ENCODE measurements at places on chromosomes 4 and X.

GRCh38 chr4:164210377-164210776, 543.6 kb upstream of the SMIM31 start:
- no peak for DNase-seq

DNA sequence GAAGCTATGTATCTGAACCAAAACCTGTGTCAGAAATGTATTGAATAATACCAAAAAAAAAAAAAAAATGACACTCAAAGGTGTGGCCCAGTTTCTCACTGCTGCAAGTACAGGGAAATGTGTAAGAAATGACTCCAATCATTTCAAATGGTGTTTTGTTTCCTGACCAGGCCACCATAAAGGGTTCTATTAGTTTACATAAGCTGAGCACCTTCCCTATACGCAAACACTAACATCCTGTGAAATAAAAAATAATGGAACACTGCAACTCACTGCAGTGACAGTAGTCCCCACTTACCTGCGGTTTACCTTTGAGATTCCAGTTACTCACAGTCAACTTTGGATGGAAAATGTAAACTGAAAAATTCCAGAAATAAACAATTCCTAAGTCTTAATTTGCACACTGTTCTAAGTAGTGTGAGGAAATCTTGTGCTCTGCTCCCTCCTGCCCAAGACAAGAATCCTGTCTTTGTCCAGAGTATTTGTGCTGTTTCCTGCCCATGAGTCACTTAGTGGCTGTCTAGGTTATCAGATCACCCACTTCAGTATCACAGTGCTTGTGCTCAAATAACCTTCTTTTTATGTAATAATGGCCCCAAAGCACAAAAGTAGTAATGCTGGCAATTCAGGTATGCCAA, 265.3 kb downstream of the RCHY1 start:
- DNase-seq = no peak

- DNase-seq = peak; percentile 28
Observed at GRCh38 chr4:57270346-57270745, 160.2 kb upstream of the IGFBP7 start.

DNA sequence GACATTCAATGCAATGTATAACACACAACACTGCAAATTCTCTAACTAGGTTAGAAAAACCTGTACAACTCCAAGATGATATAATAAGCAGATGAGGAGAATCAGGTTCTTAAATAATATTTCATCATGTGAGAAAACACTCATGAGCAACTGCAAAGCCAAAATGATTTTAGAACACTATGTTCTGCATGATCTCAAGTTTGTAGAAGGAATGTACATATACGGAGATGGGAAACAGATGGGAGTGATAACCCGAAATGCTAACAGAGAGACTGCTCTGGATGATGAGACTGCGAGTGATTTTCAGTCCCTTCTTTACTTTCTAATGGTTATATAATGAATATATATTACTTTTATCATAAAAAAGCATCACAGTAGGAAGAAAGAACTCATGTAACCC, 80.9 kb downstream of the PCYT1B start:
- DNase-seq = no peak

DNA sequence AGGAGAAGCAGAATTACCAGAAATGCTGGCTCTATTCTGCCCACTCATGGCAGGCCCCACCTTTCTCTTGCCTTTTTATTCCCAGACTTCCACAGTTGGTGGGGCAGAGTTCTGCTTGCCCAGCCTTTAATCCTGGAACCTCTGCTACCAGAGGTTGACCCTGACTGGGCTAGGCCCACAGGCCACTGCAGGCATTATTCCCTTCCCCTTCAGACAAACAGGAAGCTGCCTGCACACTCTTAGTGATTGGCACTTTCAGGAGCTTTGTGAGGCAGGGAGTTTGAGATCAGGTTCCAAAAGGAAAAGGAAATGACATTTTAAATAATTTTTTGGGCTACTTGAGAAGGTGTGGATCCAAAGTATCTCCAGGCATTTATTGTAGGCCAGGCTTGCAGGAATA, 18.8 kb downstream of the MSN start:
- DNase-seq = no peak

- DNase-seq = no peak
Observed at GRCh38 chr4:75696071-75696470, 22.9 kb upstream of the G3BP2 start.

DNA sequence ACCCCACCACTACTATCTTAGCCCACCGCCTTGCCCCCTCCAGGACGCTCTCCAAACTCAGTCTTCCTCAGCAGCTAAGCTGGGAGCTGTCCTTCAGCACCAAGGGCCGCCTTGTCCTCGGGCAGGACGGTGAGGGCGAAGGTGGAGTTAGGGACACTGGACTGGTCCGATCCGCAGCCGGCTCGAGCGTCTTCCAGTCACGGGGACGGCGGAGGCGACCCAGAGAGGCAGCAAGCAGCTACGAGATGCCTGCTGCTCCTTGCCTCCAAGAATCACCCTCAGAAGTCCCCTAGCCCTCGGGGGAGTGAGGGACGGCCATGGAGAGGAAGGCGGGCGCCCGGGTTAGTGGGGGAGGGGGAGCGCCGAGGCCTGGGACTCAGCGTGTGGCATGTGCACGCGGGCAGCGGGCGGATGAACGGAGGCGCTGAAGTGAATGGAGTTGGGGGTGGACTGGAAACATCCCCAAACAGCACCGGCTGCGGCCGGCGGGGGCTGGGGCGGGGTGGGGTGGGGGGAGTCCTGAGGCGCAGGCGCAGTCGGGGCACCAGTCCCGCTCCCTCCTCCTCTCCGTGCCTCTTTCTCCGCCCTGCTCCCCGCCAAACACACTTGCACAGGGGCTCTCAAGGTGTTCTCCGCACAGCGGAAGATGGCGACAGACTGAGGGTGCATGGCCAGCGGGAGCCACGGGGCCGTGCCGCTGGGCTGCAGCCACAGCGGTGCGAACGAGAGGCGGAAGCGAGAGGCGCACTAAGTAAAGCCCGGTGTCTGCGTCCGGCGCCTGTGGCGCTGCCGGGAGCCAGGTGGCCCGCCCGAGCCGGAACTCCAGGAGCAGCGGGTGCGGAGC, at the start of gene NALF2:
Gene NALF2, plus strand, starts transcription at position 545 of the 844 bp plus-strand sequence. CDS start 957 bp downstream, outside the sequence.
- peak; percentile 36 for DNase-seq

- DNase-seq = peak; percentile 30
Observed at GRCh38 chr4:105624530-105624929, 72.1 kb downstream of the ARHGEF38 start.

GRCh38 chr4:16278178-16278577, 51.9 kb upstream of the TAPT1 start:
- no peak for DNase-seq

- peak; percentile 64 for DNase-seq
Observed at GRCh38 chr4:27861381-27861787, 1000.7 kb downstream of the STIM2 start.

- peak; percentile 84 for DNase-seq
Observed at GRCh38 chr4:189202182-189202868, 738.3 kb upstream of the FRG1 start.

GRCh38 chr4:26821031-26821430, 39.6 kb upstream of the STIM2 start:
- DNase-seq = no peak

DNA sequence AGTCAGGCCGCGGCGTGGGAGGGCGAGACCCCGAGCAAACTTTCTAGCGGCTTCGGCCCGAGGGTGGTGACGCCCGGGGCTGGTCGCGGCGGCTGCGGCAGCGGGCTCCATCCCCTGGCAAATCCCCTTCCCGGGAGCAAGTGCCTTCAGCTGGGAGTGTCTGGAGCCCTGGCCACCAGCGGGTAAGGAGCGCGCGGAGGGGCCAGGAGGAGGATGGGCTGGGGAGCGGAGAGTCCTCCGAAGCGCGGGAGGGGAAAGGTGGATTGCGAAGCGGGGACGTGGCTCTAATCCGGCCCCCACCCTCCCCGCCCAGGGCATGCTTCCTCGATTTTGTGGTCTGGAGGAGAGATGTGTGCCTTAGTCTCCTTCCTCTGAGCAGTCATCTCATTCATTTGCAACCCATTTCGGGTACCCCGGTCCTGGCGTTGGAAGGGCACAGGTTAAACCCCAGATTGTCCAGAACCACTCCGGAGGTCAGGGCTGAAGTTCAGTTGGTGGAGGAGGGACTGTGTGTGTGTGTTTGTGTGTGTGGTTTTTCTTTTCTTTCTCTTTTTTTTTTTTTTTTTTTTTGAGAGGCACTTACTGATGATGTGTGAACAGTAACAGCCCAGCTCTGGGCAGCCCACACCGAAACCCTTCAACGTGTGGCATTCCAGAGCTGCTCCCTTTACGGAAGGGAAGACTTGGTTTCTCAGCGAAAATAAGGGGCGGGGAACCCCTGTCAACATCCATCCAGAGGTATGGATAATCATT, 516 bp downstream of the SGMS2 start:
- DNase-seq = peak; percentile 56

DNA sequence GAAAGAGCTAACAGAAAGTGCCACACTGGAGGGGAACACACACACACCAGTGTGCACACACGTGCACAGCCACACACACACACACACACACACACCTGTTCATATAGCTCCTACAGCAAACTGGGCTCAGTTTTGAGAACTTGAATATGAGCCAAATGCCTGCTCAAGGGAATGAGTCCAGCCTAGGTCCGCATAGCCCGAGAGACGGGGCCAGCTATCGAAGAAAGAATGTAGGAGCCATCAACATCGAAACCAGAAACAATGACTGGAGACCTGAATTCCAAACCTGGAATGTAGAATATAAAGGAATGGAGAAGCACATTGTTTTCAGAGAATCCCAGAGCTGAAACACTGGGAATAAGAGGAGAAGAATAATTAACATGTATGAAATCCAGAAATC, 37.6 kb upstream of the ERVMER34-1 start:
- DNase-seq = no peak

Data from fibroblast of mammary gland (primary cell).